ENCODE measurements at places on chromosomes 5 and 9. TPM values are rescaled to one million over a fixed set of nuclear protein-coding genes. Genes with fewer than 3 reads are reported as not detected.

DNA sequence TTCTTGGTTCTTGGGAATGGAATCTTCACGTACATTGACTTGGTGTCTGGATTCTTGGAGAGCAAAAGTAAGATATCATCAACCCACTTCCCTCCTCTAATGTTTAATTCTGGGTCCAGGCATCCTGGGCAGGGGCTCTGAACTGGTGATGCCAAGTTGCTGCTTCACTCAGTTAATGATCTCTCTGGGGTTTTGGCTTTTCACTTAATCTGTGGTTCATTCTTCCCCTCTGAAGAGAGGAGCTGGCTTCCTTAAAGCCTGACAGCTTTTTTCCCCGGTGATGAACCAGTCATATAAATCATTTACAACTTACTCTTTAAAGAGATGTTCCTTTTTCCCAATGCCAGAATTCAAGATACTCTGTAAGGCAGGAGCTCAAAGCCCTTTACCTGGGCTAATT lies 65.9 kb downstream of the ARHGAP26 start:
- DNase-seq = no peak

DNA sequence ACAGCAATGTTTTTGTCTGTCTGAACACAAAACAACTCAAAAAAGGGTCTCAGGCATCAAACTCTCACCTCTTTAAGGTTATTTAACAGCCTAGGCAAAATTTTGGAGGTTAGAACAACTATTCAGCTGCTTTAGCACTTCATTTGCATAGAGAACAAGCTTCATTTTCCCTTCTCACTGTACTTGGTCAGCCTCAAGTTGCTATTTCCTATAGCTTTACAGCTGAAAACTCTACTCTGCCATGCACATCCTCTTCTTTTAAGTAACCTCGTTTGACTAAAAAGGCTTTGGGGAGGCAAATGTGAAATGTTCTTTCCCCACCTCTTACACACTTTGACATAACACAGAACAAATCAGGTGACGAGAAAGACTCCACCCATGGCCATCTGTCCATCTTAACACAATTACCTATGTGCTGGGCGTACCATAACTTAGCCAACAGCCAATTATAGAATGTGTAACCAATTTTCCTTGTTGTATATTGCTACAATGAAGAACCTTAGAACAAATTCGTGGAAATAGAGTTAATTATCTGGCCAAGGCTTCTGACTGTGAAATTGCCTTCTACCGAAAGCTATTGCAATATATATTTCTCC lies 195.7 kb downstream of the DCP2 start:
- no peak for DNase-seq

- peak; percentile 33 for DNase-seq
These were observed 21.1 kb upstream of the TLR4 start for GRCh38 chr9:117682955-117683710.

DNA sequence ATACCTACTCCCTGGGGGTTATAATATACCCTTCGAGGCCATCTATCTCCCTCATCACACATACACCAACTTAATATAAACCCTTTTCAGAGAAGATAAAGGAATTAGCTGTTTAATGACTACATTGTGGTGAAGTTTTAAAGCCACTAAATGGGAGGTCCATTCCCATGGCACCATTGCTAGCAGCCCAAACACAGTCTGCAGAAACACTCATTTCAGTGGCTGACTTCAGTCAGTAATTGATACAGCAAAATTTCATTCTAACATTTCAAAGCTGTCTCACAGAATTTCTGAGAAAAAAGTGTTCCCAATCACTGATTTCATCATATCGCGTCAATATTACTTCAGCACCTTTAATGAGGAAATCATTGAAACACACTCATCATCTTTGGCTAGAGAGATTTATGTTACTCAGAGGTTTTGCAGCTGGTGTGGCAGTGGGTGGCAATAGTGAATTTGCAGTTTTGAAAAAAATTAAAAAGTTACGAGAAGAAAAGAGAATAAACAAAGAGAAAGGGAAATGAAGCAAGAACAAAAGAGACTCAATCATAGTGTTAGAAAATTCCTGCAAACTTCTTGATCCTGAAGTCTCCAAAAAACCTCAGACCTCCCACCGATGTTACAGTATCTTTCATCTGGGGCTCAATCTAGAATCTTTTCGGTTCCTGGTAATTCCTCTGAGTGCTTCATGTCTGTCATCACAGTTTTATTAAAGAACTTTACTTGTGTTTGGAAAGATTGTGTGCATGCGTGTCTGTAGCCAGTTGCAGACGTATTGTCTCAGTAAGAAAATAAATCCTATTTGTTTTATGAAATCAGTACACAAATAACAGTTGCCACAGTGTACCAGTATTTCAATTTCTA lies 105.0 kb downstream of the ERCC6L2 start:
- DNase-seq = no peak

DNA sequence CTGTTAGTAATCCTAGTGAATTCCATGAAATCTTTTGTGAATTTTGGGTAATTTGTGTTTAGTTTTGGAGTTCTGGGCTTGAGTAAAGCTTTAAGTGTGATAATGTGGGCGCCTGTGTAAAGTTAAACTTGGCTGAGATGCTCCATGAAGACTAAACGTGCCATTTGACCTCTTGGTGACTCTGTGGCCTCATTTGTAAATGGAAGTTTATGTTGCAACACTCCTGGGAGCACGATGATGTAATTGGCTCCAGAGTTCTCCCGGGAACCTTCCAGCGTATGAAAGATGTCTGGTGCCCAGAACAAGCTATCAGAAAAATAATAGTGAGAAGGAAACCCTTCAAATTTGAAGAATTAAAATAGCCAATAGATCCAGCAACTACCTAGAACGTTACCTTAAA lies 981.2 kb downstream of the TLE4 start:
- DNase-seq = peak; percentile 7

DNA sequence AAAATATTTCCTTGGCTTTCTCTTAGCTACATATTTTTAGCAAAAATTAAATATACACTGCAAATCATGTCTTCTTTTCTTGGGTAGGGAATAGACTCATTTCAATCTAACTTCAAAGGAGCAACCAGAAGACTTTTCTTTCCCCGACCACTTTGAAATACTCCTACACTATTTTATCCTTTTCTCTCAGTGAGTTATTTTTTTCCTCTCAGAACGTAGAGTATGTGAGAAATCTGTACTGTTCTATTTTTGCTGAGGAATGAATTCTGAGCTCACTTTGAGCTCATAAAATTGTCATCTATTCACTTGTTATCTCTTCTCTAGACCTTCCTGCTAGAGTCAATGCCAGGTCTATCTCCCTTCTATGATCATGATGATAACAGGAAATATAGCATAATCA lies 22.2 kb upstream of the DAPK1 start:
- no peak for DNase-seq

DNA sequence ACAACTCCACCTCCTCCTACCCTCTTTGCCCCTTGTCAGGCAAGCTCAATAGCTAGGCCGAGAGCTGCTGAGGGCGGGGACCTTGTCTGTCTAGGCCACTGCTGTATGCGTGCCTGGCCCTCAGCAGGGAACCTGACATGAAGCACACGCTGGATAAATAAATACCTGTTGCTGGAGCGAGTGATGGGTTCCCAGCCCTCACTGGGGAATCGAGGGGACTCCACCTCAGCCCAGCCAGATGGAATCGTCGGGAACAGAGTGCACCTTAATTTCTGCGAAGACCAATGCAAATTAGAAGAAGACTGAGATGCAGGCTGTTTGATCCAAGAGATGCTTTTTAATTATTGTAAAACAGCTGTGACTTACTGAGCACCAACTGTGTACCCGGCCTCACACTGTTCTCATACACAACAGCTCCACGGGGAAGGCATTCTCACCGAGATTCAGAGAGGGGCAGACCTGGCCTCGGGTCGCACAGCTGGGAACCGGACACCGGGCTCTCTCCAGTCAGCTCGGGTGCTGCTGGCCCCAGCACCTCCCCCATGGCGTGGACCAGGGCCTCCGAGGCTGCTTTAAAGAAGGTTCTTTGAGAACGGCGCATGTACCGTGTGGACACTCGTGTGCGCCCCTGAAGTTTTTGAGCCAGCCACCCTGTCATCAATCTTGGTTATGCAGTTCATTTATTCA lies 109.7 kb upstream of the IER5L start:
- no peak for DNase-seq

- DNase-seq = no peak
These were observed 116.6 kb downstream of the ADGRV1 start for GRCh38 chr5:90675222-90675621.

DNA sequence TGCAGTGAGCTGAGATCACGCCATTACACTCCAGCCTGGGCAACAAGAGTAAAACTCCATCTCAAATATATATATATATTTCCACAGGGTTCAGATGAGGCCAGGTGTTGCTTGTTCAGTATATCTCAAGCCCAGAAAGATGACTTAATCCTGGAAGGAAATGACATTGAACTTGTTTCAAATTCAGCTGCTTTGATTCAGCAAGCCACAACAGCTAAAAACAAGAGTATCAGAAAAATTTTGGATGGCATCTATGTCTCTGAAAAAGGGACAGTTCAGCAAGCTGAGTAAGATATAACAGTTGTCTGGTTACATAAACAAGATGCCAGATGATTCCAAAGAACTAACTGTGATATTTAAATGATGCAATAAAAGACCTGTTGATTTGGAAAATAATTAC lies 352.0 kb downstream of the KCTD16 start:
- no peak for DNase-seq

GRCh38 chr5:42285230-42285629 lies 138.0 kb upstream of the GHR start:
- no peak for DNase-seq

GRCh38 chr9:12702160-12702758 lies 9.1 kb downstream of the TYRP1 start:
- DNase-seq = peak; percentile 16

- DNase-seq = no peak
These were observed 1.1 kb downstream of the PRR7 start for GRCh38 chr5:177447611-177448243.

- DNase-seq = no peak
These were observed 37.8 kb downstream of the PRELID2 start for GRCh38 chr5:145797336-145797735.

The FBXL7 gene
- total RNA-seq = 47.4 TPM

The CDO1 gene
- total RNA-seq = not detected

The GRM6 gene
- not detected for total RNA-seq

The TNFSF8 gene
- total RNA-seq = not detected

The NFX1 gene
- total RNA-seq = 41.4 TPM

Data from transverse colon (tissue), 4 donors.